ENCODE measurements at places on chromosomes 16 and 17.

GRCh38 chr17:40411821-40412220 lies 5.9 kb downstream of the TOP2A start:
- no peak for DNase-seq

DNA sequence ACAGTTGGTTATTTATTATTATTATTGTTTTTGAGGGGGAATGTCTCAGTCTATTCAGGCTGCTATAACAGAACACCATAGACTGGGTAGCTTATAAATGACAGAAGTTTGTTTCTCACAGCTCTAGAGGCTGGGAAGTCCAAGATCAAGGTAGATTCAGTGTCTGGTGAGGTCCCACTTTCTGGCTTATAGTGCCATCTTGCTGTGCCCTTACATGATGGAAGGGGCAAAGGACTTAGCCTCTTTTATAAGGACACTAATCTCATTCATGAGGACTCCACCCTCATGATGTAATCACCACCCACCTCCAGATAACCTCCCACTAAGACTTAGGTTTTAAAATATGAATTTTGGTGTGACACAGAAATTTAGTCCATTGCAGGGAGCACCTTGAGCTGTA lies 224.6 kb downstream of the HAPSTR1 start:
- no peak for DNase-seq

- no peak for DNase-seq
These were observed 10.0 kb downstream of the BTBD17 start for GRCh38 chr17:74351552-74352210.

- DNase-seq = no peak
These were observed 1.2 kb upstream of the C17orf99 start for GRCh38 chr17:78144736-78145641.

GRCh38 chr17:36921095-36921851 lies 16.0 kb upstream of the LHX1 start:
- DNase-seq = no peak

- peak; percentile 49 for DNase-seq
These were observed at the start of gene BMERB1 for GRCh38 chr16:15434425-15435215. BMERB1 (plus strand) TSS chr16:15434588; CDS start chr16:15434654, 66 bp downstream.

DNA sequence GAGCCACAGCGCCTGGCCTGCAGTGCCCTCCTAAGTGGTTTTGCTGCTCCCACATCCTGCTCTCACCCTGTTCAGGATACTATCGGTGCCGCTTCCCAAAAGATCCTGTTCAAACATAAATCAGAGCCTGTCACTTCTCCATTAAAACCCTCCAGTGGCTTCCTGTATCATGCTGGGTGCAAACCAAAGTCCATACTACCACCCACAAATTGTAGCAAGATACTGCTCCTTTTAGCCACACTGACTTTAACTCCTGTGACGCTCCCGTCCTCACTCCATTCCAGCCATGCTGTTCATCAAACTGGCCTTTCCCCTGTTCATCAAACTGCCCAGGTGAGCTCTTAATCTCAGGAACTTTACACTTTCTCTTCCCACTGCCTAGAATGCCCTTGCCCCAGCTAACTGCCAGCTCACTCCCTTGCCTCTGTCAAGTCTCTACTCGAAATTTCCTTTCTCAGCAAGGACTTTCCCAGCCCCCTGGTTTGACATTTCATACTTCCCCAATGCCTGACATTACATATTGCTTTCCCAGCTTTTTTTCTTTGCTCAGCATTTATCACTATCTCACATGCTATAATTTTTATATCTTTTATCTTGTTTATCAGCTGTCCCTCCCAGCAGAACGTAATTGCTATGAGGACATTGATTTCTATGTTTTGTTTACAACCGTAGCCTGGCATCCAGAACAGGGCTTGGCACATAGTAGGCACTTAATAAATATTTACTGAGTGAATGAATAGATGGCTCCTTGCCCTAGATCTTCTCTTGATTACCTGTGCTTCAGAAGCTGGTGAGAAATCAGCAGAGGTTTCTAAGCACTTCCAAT lies 44.3 kb upstream of the SMURF2 start:
- DNase-seq = no peak

GRCh38 chr17:14737984-14738651 lies 437.2 kb downstream of the HS3ST3B1 start:
- no peak for DNase-seq

- no peak for DNase-seq
These were observed 27.7 kb upstream of the BCO1 start for GRCh38 chr16:81210807-81211206.

DNA sequence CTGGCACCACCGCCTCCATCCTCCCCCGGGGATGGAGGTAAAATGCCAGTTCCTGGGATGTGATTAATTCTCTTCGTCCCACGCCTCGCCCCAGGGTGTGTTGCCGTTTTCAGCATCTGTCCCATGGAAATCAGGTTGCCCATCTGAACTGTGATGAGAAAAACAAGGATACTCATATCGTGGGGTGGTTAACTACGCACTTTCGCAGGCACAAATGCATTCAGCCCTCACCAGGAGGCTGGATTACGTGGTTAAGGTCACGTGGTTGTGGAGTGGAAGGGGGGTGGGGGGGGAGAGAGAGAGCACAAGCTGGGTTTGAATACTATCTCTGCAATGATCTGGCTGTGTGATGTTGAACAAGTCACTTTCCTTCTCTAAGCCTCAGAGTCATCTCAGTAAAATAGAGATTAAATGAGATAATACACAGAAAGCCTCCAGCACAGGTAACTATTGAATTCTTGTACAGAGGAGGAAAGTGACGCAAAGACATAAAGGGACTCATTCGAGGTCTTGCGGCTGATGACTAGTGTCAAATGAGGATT lies 74.7 kb downstream of the BMERB1 start:
- DNase-seq = peak; percentile 63

DNA sequence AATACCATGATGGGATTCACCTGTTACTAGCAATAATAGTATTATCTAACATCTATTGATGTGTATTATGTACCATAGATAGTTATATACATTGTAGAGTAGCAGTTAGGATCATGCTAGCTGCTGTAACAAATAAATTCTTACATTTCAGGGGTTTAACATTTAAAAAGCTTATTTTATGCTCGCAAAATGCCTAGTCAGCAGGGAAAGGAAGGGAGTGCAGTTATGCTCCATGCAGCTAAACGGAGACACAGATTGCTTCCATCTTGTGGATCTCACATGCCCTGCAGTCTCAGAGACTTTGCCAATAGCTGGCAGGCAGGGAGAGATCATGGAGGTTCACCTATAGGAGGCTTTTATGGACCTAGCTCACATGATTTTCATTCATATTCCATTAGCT lies 364.1 kb downstream of the TOX3 start:
- no peak for DNase-seq

GRCh38 chr17:30388321-30389179 lies 9.8 kb downstream of the CPD start:
- no peak for DNase-seq

DNA sequence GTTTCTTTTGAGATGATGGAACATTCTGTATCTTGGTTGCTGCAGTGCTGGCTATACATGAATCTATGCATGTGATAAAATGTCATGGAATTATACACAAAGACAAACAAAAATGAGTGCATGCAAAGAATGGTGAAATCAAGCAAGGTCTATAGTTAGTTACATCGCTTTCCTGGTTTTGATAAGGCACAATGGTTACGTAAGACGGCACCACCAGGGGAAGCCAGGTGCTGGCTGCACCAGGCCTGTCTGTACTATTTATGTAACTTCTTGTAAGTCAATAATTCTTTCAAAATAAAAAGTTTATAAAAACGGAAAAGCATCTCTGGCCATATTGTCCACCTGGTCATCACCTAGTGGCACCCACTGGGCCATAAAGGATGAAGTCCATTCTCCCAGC lies 46.5 kb downstream of the ARHGAP27 start:
- DNase-seq = no peak

DNA sequence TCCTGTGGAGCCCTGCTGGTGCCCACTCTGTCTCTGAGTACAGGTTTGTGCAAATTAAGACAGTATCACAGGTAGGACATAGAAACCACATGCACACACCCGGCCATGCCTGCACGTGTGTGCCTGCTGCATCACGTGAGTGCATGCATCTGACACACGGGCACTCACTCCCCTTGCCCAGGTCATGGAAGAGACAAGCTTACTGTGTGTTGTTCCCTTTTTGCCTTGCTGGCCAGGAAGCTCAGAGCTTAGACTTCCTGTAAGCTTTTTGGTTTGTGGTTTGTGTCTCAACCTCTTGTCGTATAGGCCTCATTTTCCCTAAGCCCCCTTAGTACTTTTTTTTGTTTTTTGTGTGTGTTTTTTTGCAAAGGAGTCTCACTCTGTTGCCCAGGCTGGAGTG lies 25.0 kb downstream of the ZNF469 start:
- peak; percentile 71 for DNase-seq

GRCh38 chr17:33469911-33470310 lies 176.8 kb upstream of the ASIC2 start:
- no peak for DNase-seq

- no peak for DNase-seq
These were observed 69.4 kb upstream of the NKD1 start for GRCh38 chr16:50478773-50479149.

GRCh38 chr16:84660973-84661372 lies 12.7 kb downstream of the KLHL36 start:
- no peak for DNase-seq

Measured in GDM1 (cell line).